ENCODE measurements at places on chromosomes 3 and 15.

DNA sequence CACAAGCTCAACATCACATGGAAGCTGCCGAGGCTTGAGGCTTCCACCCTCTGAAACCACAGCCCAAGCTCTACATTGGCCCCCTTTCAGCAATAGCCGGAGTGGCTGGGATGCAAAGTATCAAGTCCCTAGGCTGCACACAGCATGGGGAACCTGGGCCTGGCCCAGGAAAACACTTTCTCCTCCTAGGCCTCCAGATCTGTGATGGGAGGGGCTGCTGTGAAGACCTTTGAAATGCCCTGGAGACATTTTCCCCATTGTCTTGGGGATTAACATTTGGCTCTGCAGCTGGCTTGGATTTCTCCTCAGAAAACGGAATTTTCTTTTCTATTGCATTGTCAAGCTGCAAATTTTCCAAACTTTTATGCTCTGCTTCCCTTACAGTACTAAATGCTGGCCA, 18.2 kb downstream of the HRG start:
- no peak for DNase-seq

DNA sequence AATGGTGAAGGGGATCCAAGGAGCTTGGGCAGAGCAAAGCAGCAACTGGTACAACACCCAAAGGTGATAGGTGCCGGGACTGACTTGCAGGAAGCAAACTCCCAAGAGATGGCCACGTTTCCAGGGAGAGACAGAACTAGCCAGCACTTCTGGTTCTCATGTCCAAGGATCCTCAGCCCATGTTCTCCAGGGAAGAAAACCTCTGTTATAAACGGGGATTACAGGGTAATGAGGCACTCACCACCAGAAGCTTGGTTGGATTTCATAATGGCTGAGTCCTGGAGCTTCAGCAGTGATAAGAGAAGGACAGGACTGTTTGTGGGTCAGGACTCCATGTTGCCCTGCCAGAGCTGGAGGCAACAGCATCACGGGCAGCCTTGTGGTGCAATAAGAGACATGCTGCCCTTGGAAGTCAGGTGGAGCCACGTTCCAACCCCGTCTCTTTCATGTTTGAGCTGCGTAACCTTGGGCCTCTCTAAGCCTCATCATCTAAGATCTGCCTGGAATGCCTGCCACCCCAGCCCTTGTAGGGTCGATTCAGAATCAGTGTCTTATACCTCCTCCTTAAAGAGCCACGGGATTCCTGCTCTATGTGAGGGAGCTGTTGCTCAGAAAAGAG, 181.0 kb downstream of the ABHD5 start:
- DNase-seq, result no peak

DNA sequence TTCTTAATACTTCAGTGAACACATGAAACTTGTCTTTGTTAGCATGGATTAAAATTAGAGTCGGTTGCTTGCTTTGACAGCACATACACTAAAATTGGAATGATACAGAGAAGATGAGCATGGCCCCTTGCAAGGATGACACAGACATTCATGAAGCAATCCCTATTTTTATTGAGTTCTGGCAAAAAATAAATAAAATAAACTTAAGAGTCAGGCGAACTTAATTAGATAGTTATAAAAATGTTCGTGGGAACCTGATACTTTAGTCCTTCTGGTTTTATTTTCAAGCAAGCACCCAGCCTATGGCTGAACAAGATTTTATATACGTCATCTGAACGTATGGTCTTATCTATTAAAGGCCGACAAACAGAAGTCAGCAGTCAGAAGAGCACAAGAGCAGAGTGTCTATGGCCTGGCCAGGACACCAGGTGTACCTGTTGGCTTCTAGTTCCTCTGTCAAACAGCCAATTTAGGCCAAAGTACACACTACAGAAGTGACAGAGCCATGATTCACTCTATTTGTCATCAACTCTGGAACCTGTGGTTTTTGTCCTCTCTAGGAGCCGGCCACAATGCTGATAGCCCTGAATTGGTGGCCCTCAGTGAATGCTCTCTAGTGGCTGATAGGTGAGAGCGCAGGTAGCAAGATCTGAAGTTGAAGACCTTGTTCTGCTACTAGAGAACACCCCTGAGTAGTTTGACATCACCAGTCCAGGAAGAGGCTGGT, 64.3 kb downstream of the LEO1 start:
- no peak for DNase-seq

DNA sequence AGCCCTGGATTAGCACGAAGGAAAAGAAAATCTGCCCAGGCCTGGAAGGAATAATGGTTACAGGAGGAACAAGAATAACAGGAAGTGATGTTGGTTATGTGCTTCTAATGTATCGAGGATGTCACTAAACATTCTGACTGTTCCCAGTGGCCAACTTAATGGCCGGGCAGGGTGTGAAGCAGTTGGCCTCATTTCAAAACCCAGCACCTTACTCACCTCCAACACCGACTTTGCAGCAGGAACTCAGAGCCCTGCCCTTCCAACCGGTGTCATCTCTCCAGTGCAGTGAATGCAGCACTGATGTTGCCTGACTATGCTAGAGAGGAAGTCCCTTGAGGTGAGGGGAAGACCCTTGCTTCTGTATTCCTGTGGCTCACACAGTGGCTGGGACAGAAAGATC, 162.4 kb upstream of the LRTM1 start:
- DNase-seq, result no peak

DNA sequence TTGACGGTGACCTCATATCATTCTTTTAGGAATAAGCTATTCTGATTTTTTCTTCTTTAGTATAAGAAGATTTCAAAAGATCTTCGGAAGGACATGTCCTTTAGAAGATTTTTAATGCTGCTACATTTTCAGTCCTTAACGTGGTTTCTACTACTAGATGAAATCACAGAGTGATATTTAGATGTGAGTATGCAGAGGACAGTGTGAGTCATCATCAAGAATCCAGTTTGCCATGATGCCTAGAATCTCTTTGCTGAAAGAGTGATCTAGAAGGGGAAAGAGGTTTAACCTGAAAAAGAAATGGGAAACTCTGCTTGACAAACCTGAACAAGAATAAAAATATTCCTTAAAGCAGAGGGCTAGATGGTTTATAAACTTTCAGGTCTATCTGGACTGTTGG, 43.2 kb downstream of the SLC7A14 start:
- DNase-seq, result no peak

GRCh38 chr3:11631820-11632219, 11.9 kb downstream of the VGLL4 start:
- no peak for DNase-seq

- DNase-seq, result no peak
Measured at GRCh38 chr3:71299160-71299559, 284.4 kb downstream of the FOXP1 start.

- no peak for DNase-seq
Measured at GRCh38 chr3:49500732-49501609, 30.9 kb downstream of the DAG1 start.

Measured in GM10248 (cell line).